ENCODE measurements at places on chromosomes 1 and 21.

DNA sequence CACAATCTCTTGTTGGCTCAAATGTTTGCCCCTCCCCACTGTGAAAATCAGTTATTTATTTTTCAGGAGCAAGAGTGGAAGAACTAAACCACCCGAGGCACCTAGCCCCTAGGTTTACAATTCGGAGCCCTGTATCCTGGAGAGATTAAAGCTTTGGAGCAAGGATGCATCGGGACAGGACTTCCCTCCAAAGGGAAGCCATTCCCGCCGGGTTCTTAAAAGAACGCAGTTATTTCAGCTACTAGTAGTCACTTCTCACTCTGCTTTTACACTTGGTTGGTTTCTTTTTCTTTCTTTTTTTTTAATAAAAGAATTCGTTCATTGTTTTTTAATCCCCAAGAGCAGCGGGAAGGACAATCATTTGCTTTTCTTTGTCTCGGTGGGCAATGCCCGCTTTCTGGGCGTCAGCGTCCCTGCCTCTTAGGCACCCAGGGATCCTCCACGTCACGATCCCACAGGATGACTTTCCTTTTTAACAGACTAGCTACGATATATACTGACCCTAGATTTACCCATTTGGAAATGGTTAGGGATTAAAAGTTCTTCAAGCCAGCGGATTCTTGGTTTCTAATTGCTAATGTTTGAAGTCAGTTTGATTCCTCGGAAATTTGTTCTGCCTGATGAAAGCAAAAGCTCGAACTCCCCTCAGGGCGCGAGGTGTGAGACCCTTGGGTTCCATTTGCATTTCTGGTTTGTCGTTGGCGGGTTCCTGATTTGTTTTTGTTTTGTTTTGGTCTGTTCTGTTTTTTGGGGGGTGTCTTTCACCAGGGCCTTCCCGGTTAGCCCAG, 9.0 kb downstream of the TBX15 start:
- H3K27ac ChIP-seq: no peak overlapping the region
- H3K27me3 ChIP-seq: no peaks in the 10 kb centered on the region
- no peak for DNase-seq
- H3K36me3 ChIP-seq: no peaks in the 10 kb centered on the region
- H3K4me3 ChIP-seq: no peak overlapping the region

DNA sequence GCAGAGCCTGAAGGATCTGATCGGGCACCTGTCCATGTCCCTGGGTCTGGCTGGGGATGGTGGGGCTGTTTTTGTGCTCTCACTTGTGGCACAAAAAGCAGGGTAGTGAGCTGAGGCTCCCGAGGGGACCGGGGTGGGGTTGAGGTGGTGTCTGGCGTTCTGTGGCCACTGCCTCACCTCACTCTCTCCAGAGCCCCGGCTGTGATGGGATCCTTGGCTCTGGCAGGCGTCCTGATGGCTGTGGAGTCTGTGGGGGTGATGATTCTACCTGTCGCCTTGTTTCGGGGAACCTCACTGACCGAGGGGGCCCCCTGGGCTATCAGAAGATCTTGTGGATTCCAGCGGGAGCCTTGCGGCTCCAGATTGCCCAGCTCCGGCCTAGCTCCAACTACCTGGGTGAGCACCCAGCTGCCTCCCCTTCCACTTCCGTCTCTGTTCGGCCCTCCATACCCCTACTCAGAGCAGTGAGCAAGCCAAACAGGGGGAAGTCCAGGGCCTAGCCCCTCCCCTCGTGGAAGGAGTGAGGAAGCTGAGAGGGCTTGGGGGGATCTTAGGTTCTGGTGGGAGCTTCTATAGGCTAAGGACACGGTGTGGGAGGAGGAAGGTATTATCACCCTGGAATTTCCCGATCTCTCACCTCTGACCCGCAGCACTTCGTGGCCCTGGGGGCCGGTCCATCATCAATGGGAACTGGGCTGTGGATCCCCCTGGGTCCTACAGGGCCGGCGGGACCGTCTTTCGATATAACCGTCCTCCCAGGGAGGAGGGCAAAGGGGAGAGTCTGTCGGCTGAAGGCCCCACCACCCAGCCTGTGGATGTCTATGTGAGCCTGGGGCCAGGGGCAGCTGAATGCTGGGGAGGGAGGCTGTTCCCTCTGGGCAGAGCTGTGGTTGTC, 7.0 kb downstream of the ADAMTSL4 start:
- DNase-seq: no peak
- H3K36me3 ChIP-seq: no peaks in the 10 kb centered on the region
- no peak overlapping the region for H3K4me3 ChIP-seq
- H3K27me3 ChIP-seq: no peaks in the 10 kb centered on the region

DNA sequence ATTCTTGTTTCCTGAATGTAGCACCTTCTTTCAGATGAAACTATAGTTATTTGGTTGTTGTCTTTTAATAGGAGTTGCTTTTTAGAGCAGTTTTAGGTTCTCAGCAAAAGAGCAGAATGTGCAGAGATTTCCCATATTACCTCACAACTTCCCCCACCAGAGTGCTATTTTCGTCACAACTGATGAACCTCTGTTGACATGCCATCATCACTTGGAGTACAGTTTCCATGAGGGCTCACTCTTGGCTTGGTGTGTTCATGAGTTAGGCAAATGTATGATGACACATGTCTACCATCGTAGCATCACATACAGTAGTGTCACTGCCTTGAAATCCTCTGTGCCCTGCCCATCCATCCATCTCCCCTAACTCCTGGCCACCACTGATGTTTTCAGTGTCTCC, 3.7 kb downstream of the IBA57 start:
- H3K4me1 ChIP-seq: peaks cover 16% of the 10 kb centered on the region
- no peak overlapping the region for H3K27ac ChIP-seq
- H3K27me3 ChIP-seq: no peaks in the 10 kb centered on the region
- H3K36me3 ChIP-seq: no peaks in the 10 kb centered on the region

GRCh38 chr1:222454186-222454585, 93.7 kb downstream of the HHIPL2 start:
- H3K27me3 ChIP-seq: no peaks in the 10 kb centered on the region
- peaks cover 12% of the 10 kb centered on the region for H3K4me1 ChIP-seq
- H3K27ac ChIP-seq: no peak overlapping the region
- no peak overlapping the region for H3K4me3 ChIP-seq
- DNase-seq: no peak

DNA sequence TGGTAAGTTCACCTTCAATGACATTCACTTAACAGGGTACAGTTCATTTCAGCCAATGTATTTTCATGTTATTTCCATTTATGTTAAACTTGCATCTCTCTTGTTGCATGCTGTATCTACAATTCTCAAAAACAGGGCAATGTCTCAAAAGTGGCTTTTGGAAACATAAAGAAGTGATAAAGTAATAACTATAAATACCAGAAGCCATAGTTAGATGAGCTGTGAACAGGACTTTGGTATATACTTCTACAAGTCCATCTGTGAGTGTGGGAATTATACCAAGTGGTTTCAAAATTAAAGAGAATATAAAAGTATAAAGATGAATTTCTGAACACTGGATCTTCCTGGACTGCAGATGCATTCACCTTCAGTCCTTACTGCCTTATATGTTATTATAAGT, 585.4 kb upstream of the PBX1 start:
- no peaks in the 10 kb centered on the region for H3K4me1 ChIP-seq
- no peak overlapping the region for H3K4me3 ChIP-seq
- DNase-seq: no peak
- H3K27me3 ChIP-seq: no peaks in the 10 kb centered on the region

DNA sequence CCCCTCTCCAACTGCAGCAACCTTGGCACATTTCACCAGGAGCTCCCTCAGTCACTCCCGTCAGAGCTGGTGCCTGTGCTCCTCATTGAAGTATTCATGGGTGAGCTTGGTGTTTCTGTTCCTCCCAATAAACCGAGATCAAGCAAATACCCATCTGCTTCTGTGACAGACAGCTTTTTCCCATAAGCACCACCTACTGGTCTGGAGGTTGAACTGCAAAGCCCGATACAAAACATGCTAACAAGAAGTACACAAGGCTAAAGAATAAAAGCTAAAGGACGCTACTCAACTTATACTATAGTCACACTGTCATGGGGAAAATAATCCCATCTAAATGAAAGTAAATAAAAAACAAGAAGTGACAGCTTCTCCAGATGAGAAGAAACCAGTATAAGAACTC, 111.9 kb upstream of the C21orf91 start:
- H3K4me3 ChIP-seq: peak overlapping the region; percentile 54
- no peaks in the 10 kb centered on the region for H3K27me3 ChIP-seq
- H3K4me1 ChIP-seq: no peaks in the 10 kb centered on the region
- H3K36me3 ChIP-seq: no peaks in the 10 kb centered on the region

DNA sequence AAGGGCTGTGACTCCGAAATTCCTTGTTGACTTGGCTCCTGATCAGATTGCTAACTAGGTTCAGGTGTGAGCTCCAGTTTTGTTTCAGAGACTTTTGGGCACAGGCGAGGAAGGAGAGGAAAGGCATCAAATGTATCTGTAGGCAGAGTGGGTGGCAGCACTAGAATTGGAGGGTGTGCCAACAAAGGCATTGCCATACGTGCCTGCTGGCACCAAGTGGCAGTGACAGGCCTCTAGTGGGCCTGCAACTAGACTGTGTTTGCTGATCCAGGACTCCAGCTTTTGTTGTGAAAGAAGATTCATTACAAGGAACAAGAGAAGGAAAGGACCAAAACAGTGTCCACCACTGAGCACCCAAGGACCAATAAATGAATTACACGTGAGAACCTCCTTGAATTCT, 79.5 kb downstream of the TM2D1 start:
- peak; percentile 5 for DNase-seq
- H3K36me3 ChIP-seq: no peaks in the 10 kb centered on the region
- H3K4me1 ChIP-seq: peaks cover 20% of the 10 kb centered on the region
- no peak overlapping the region for H3K27ac ChIP-seq
- H3K4me3 ChIP-seq: no peak overlapping the region
- no peaks in the 10 kb centered on the region for H3K27me3 ChIP-seq

GRCh38 chr1:85692730-85693314, 15.4 kb downstream of the ZNHIT6 start:
- H3K4me1 ChIP-seq: no peaks in the 10 kb centered on the region
- no peak overlapping the region for H3K27ac ChIP-seq
- no peaks in the 10 kb centered on the region for H3K27me3 ChIP-seq
- no peak overlapping the region for H3K4me3 ChIP-seq

DNA sequence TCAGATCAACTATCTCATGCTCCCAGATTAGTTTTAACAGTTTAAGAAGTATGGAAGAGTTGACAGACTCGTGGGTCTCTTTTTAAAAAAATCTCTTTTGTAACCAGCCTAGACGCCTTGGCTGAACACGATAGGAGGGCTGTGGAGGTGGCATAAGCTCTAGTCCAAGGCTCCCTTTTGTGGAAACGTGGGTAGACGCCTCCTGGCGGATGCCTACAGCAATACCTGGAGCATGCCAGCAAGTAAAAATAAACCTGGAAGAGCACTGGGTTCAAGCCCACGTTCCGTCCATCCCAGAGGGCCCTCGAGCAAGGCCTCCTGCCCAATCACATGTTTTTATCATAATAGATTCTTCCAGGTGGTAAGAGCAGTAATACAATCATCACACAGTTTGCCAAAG, 87.9 kb downstream of the RGS7 start:
- no peaks in the 10 kb centered on the region for H3K27me3 ChIP-seq
- no peaks in the 10 kb centered on the region for H3K4me1 ChIP-seq
- no peaks in the 10 kb centered on the region for H3K36me3 ChIP-seq
- DNase-seq: peak; percentile 62
- no peak overlapping the region for H3K27ac ChIP-seq

DNA sequence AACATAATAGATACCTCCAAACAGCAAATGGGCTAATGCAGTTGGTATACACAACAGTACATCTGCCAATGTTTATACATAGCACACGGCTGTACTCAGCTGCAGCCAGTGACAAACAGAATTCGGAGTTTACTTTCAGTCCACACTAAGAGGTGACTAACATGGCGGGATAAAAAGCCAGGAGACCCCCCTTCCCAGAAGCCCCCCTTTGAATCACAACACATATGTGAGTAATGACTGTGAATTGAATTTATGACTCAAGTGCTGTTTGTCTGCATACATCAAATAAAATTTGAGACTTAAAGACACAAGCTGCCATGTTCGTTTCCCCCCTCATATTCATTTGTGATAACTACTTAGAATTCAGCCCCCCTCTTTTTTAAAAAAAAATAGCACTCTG, 113.2 kb downstream of the RUNX1 start:
- H3K27ac ChIP-seq: no peak overlapping the region
- no peak for DNase-seq
- H3K36me3 ChIP-seq: no peaks in the 10 kb centered on the region
- H3K4me3 ChIP-seq: no peak overlapping the region
- no peaks in the 10 kb centered on the region for H3K4me1 ChIP-seq
- H3K27me3 ChIP-seq: no peaks in the 10 kb centered on the region

DNA sequence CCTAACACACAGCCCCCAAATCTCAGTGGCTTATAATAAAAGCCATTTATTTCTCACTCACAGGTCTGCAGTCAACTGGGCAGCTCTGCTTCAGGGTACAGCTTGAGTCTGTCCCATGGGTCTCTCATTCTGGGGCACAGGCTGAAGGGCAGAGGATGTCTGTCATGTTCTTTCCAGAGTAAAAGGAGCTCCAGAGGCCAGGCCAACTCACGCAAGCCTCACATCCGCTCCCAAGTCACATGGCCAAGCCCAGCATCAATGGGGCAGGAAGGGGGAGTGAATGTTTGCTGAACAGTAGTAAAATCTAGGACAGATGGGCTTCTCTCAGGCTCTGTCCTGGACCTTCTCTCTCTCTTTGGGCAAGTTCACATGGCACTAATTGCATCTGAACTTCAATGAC, 7.1 kb upstream of the SSBP3 start:
- H3K27me3 ChIP-seq: no peaks in the 10 kb centered on the region
- H3K4me1 ChIP-seq: no peaks in the 10 kb centered on the region
- no peak for DNase-seq
- no peak overlapping the region for H3K27ac ChIP-seq

- H3K27ac ChIP-seq: no peak overlapping the region
- peak; percentile 88 for DNase-seq
- H3K27me3 ChIP-seq: no peaks in the 10 kb centered on the region
- peaks cover 4% of the 10 kb centered on the region for H3K4me1 ChIP-seq
- H3K36me3 ChIP-seq: no peaks in the 10 kb centered on the region
Measured at GRCh38 chr1:40948741-40949443, 30.6 kb upstream of the CTPS1 start.

DNA sequence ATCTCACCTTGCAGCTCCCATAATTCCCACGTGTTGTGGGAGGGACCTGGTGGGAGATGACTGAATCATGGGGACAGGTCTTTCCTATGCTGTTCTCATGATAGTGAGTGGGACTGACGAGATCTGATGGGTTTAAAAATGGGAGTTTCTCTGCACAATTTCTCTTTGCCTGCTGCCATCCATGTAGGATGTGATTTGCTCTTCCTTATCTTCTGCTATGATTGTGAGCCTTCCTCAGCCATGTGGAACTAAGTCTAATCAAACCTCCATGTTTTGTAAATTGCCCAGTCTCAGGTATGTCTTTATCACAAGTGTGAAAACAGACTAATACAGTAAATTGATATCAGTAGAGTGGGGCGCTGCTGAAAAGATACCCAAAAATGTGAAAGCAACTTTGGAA, 195.7 kb downstream of the SLC44A5 start:
- H3K27me3 ChIP-seq: no peaks in the 10 kb centered on the region
- H3K4me1 ChIP-seq: no peaks in the 10 kb centered on the region
- no peak for DNase-seq
- no peak overlapping the region for H3K4me3 ChIP-seq
- H3K36me3 ChIP-seq: no peaks in the 10 kb centered on the region

GRCh38 chr1:150841626-150842025, 33.6 kb upstream of the CTSK start:
- no peaks in the 10 kb centered on the region for H3K27me3 ChIP-seq
- no peak for DNase-seq
- H3K36me3 ChIP-seq: peaks cover 9% of the 10 kb centered on the region
- H3K4me1 ChIP-seq: peaks cover 20% of the 10 kb centered on the region

GRCh38 chr1:205587581-205587980, 44.2 kb downstream of the ELK4 start:
- no peaks in the 10 kb centered on the region for H3K36me3 ChIP-seq
- H3K27ac ChIP-seq: no peak overlapping the region
- H3K27me3 ChIP-seq: no peaks in the 10 kb centered on the region
- DNase-seq: no peak
- H3K4me3 ChIP-seq: no peak overlapping the region

Measured in Karpas-422 (cell line).